ENCODE measurements at places on chromosomes 4 and X. TPM values are rescaled to one million over a fixed set of nuclear protein-coding genes. Genes with fewer than 3 reads are reported as not detected.

Gene ACE2
- total RNA-seq, result not detected

Gene DDIT4L
- 0.58 TPM for total RNA-seq

Gene TMPRSS11B
- total RNA-seq, result not detected

Gene RBM46
- total RNA-seq, result not detected

Gene ING2
- total RNA-seq, result 11.4 TPM

Gene BRS3
- total RNA-seq, result not detected

Gene SH3D19
- not detected for total RNA-seq

Gene PRSS12
- total RNA-seq, result not detected

GRCh38 chrX:133189195-133189594, 29.0 kb downstream of the TFDP3 start:
- H3K4me3 ChIP-seq, result no peak overlapping the region
- no peak for DNase-seq
- no peaks in the 10 kb centered on the region for H3K4me1 ChIP-seq
- H3K27ac ChIP-seq, result no peak overlapping the region
- H3K36me3 ChIP-seq, result no peaks in the 10 kb centered on the region

- DNase-seq, result no peak
- H3K27ac ChIP-seq, result no peak overlapping the region
- no peaks in the 10 kb centered on the region for H3K4me1 ChIP-seq
- no peaks in the 10 kb centered on the region for H3K27me3 ChIP-seq
- no peak overlapping the region for H3K4me3 ChIP-seq
Observed at GRCh38 chr4:45172636-45173035, 446.3 kb upstream of the GNPDA2 start.

GRCh38 chr4:112802780-112803179, 165.8 kb downstream of the LARP7 start:
- DNase-seq, result no peak
- H3K27ac ChIP-seq, result no peak overlapping the region
- H3K4me1 ChIP-seq, result no peaks in the 10 kb centered on the region
- H3K4me3 ChIP-seq, result no peak overlapping the region
- no peaks in the 10 kb centered on the region for H3K36me3 ChIP-seq

- no peak for DNase-seq
- H3K27ac ChIP-seq, result no peak overlapping the region
- H3K4me3 ChIP-seq, result no peak overlapping the region
- H3K4me1 ChIP-seq, result no peaks in the 10 kb centered on the region
- peaks cover 14% of the 10 kb centered on the region for H3K27me3 ChIP-seq
Observed at GRCh38 chr4:76858319-76858718, 39.6 kb downstream of the SOWAHB start.

GRCh38 chr4:17018013-17018412, 119.6 kb upstream of the LDB2 start:
- no peak overlapping the region for H3K4me3 ChIP-seq
- no peaks in the 10 kb centered on the region for H3K4me1 ChIP-seq
- H3K36me3 ChIP-seq, result no peaks in the 10 kb centered on the region

DNA sequence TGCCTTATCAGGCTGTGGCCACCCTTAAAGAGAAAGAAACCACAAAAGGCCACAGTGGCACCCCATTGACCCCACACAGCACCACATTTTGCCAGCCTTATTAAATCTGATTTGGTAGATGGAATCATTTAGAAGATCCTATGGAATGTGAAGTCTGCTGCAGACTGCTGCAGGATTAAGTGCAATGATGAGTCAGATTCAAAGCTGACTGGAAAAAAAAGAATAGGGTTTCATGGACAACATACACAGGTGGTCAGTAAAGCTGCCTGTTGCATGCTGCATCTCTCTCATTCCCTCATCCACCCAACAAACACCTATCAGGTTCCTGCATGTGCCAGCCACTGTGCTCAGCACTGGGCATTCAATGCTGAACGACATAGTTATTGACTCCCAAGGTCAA, 56.6 kb downstream of the CHST7 start:
- no peak overlapping the region for H3K27ac ChIP-seq
- H3K4me1 ChIP-seq, result peaks cover 45% of the 10 kb centered on the region
- H3K4me3 ChIP-seq, result no peak overlapping the region
- H3K27me3 ChIP-seq, result no peaks in the 10 kb centered on the region
- H3K36me3 ChIP-seq, result peaks cover 14% of the 10 kb centered on the region

GRCh38 chr4:123517176-123517575, 120.6 kb downstream of the SPRY1 start:
- H3K4me1 ChIP-seq, result no peaks in the 10 kb centered on the region
- H3K36me3 ChIP-seq, result peaks cover 5% of the 10 kb centered on the region
- peaks cover 10% of the 10 kb centered on the region for H3K27me3 ChIP-seq
- no peak overlapping the region for H3K4me3 ChIP-seq
- DNase-seq, result no peak

DNA sequence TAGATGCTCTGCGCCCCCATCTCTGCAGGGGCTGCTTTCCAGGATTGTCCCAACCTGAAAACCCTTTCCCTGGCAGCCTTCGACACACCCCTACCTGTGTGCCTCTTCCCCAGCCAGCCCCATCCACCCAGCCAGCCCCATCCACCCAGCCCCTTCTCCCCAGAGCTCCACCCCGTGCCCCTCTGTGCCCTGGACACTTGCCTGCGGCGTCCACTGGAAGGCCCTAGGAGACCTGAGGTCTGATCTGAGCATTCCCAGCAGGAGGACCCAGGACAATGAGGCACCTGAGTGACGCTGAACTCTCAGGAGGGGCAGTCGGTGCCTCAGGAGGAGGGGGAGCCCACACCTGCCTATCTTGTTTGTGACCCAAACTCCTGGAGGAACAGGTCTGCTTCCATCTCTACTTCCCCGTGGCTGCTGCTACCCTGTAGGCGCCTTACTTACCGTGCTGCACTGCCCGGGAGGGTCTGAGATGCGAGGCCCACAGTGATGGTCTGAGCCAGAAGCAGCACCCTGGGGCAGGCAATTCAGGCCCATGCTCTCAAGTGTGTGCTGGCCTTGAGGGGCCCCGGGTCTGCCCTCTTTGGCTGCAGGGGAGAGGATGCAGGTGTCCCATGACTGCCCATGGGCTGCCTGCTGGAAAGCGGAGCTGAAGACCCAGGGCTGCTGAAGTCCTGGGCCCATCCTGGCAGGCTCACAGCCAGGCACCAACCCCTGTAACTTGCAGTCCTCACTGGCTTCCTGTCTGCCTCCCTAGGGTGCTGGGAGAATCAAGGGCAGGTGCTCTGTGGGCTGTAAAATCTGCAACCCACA, 4.9 kb downstream of the LRPAP1 start:
- H3K4me1 ChIP-seq, result peaks cover 27% of the 10 kb centered on the region
- no peak overlapping the region for H3K27ac ChIP-seq
- no peak overlapping the region for H3K4me3 ChIP-seq
- no peaks in the 10 kb centered on the region for H3K27me3 ChIP-seq

GRCh38 chrX:103373581-103373980, 2.8 kb upstream of the BEX3 start:
- peaks cover 6% of the 10 kb centered on the region for H3K27me3 ChIP-seq
- H3K4me3 ChIP-seq, result no peak overlapping the region
- H3K27ac ChIP-seq, result no peak overlapping the region
- peaks cover 3% of the 10 kb centered on the region for H3K4me1 ChIP-seq

DNA sequence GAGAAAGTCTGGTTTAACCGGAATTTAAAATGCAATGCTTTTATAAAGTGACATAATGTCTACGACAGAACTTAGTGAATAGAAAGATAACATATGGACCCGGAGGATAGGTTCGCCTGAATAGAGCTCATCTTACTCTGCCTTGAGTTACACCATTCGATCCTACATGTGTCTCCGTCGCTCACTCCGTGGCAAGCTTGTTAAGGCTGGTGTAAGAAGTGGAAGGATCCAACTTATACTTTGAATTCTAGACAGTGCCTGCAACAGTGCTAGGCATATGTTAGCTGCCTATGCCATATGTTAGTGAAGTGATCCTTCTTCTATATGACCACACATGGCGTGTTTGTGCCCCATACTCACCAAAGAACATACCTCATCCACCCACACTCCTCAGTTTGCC, 50.9 kb downstream of the SEL1L3 start:
- no peak for DNase-seq
- no peak overlapping the region for H3K4me3 ChIP-seq
- no peaks in the 10 kb centered on the region for H3K27me3 ChIP-seq
- H3K4me1 ChIP-seq, result no peaks in the 10 kb centered on the region
- H3K27ac ChIP-seq, result no peak overlapping the region

DNA sequence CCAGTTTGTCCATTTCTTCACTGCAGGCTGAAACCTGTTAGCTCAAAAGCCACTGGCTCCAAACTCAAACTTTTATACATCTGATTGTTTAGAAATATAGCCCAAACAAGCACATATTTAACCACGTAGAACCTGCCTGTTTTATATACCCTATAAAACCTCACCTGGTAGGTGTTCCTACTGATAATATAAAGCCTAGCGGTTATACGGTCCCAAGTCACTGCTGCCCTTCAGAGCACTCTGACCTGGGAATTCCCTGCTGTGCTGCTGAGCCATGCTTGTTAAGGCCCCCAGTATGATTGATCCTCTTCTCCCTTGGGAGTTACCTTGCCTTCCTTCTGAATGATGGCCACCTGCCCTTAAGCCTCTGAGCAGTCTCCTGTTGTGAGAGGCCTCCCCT, 432.8 kb upstream of the LCORL start:
- H3K4me1 ChIP-seq, result no peaks in the 10 kb centered on the region
- no peaks in the 10 kb centered on the region for H3K27me3 ChIP-seq
- H3K4me3 ChIP-seq, result no peak overlapping the region
- no peak for DNase-seq
- H3K27ac ChIP-seq, result no peak overlapping the region
- no peaks in the 10 kb centered on the region for H3K36me3 ChIP-seq

DNA sequence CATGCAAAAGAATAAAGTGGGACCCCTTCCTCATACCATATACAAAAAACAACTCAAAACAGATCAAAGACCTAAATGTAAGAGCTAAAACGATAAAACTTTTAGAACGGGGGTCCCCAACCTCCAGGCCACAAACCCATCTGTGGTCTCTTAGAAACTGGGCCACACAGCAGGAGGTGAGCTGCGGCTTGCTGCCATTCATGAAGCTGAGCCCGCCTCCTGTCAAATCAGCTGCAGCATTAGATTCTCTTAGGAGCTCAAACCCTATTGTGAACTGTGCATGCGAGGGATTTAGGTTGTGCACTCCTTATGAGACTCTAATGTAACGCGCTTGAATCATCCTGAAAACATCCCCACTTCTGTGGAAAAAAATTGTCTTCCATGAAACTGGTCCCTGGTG, 7.0 kb upstream of the GATA1 start:
- peaks cover 12% of the 10 kb centered on the region for H3K27me3 ChIP-seq
- DNase-seq, result no peak
- no peaks in the 10 kb centered on the region for H3K4me1 ChIP-seq
- H3K36me3 ChIP-seq, result no peaks in the 10 kb centered on the region
- no peak overlapping the region for H3K27ac ChIP-seq
- no peak overlapping the region for H3K4me3 ChIP-seq

DNA sequence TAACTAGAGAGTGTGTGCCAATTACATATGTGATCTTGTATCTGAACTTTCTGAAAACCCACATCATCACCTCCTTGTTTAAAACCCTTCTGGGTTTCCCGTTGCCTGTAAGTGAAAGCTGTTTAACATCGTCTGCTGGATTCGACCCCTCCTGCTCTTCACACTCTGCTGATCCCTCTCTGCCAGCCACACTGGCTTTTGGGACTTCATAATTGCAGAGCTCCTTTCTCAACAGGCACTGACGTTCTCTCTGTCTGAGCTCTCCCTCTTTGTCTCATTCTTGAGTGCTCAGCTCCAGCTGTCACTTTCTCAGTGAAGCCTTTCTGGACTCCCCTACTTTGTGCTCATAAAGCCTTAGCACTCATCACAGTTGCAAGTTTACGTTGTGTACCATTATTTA, 153.9 kb downstream of the CEP135 start:
- H3K4me3 ChIP-seq, result no peak overlapping the region
- no peak overlapping the region for H3K27ac ChIP-seq
- peaks cover 14% of the 10 kb centered on the region for H3K27me3 ChIP-seq
- H3K36me3 ChIP-seq, result no peaks in the 10 kb centered on the region
- no peaks in the 10 kb centered on the region for H3K4me1 ChIP-seq
